ENCODE measurements at places on chromosomes 16 and 17. TPM values are rescaled to one million over a fixed set of nuclear protein-coding genes. Genes with fewer than 3 reads are reported as not detected.
A peak's percentile ranks its signal among the peaks of the same experiment; 100 is the strongest.

- peaks cover 7% of the 10 kb centered on the region for H3K4me1 ChIP-seq
- DNase-seq = no peak
These were observed 21.2 kb downstream of the C1QTNF1 start for GRCh38 chr17:79045001-79045729.

GRCh38 chr17:78144147-78144719 lies 2.0 kb upstream of the C17orf99 start:
- no peak overlapping the region for H3K4me3 ChIP-seq

- DNase-seq = peak; percentile 72
- H3K27ac ChIP-seq = peak overlapping the region; percentile 95
- no peaks in the 10 kb centered on the region for H3K36me3 ChIP-seq
- H3K27me3 ChIP-seq = no peaks in the 10 kb centered on the region
- peaks cover 48% of the 10 kb centered on the region for H3K4me1 ChIP-seq
These were observed 12.4 kb upstream of the SUPT4H1 start for GRCh38 chr17:58364270-58364942.

GRCh38 chr17:5694551-5694950 lies 110.2 kb upstream of the NLRP1 start:
- no peak overlapping the region for H3K4me3 ChIP-seq
- no peaks in the 10 kb centered on the region for H3K36me3 ChIP-seq
- H3K27ac ChIP-seq = no peak overlapping the region

GRCh38 chr16:66519482-66520373 lies 30.2 kb downstream of the TK2 start:
- peaks cover 15% of the 10 kb centered on the region for H3K4me1 ChIP-seq
- no peak overlapping the region for H3K27ac ChIP-seq
- no peaks in the 10 kb centered on the region for H3K36me3 ChIP-seq
- H3K27me3 ChIP-seq = no peaks in the 10 kb centered on the region
- DNase-seq = no peak

- H3K4me3 ChIP-seq = no peak overlapping the region
- no peak for DNase-seq
- no peak overlapping the region for H3K27ac ChIP-seq
- peaks cover 9% of the 10 kb centered on the region for H3K27me3 ChIP-seq
- H3K36me3 ChIP-seq = no peaks in the 10 kb centered on the region
These were observed 3.3 kb upstream of the SLFN12L start for GRCh38 chr17:35540589-35541404.

GRCh38 chr17:17575360-17576251 lies 15.9 kb downstream of the PEMT start:
- DNase-seq = no peak
- H3K4me3 ChIP-seq = no peak overlapping the region
- no peaks in the 10 kb centered on the region for H3K36me3 ChIP-seq
- H3K27me3 ChIP-seq = no peaks in the 10 kb centered on the region
- peak overlapping the region; percentile 71 for H3K27ac ChIP-seq
- H3K4me1 ChIP-seq = peaks cover 37% of the 10 kb centered on the region

GAST gene
- total RNA-seq = not detected

PRR11 gene
- total RNA-seq = 3.6 TPM

DNA sequence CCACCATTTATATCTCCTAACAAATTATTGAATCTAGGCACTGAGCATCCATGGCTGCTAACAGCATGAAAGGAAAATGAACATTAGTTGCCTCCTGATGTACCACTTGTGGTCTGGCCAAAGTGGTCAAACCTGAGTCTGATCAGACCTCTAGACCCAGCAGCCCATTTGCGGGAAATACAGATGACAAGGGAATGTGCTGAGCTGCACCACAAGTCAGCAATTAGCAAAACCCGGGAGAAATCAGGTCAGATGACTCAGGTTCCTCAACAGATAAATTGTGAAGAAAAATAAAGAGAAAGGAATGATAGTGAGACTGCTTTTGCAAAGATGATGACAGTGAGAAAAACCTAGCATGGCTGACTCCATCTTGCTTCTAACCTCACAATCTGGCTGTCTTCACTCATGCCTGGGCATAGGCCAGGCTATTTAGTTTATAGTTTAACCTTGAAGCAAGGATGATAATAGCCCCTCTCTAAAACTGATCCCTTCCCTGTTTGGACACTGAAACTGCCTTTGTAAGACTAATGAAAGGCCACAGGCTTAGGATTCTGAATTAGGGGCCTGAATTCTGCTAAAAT lies 142.7 kb upstream of the ASIC2 start:
- DNase-seq = no peak
- no peaks in the 10 kb centered on the region for H3K4me1 ChIP-seq
- no peaks in the 10 kb centered on the region for H3K36me3 ChIP-seq
- H3K27ac ChIP-seq = no peak overlapping the region
- no peaks in the 10 kb centered on the region for H3K27me3 ChIP-seq

DNA sequence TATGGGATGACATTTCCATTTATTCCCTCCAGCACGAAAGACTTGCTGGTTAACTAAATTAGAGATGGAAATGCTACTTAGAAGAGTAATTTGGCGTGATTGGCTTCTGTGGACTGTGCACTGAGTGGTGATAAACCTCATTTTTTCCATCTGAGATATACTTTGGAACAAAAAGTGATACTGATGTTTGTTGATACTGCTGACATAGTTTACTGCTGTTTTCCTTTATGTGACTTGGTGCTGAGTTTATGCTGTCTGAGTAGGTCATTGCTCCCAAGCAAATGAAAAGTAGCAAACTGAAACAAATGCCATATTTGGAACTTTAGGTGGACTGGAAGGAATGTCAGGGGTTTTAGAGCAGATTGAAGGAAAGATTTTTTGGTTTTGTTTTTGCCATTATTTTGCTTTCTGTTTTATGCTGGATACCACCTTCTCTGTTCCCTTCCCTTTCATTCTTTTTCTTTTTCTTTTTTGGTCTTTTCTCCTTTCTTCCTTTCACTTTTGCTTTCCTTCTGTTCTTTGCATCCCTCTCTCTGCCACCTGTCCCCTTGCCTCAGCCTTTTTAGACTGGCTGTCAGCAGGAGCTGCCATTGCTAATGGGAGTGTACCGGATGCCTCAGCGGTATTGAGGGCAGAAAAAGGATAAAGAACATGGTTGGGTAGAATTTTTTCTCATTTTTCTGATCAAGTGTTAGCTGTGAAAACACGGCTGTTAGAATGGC lies 41.8 kb downstream of the NUP93 start:
- peaks cover 5% of the 10 kb centered on the region for H3K4me1 ChIP-seq
- H3K27me3 ChIP-seq = no peaks in the 10 kb centered on the region
- no peak overlapping the region for H3K27ac ChIP-seq
- H3K36me3 ChIP-seq = no peaks in the 10 kb centered on the region
- no peak overlapping the region for H3K4me3 ChIP-seq

- H3K4me3 ChIP-seq = no peak overlapping the region
- H3K27me3 ChIP-seq = no peaks in the 10 kb centered on the region
- peaks cover 8% of the 10 kb centered on the region for H3K4me1 ChIP-seq
- no peaks in the 10 kb centered on the region for H3K36me3 ChIP-seq
These were observed 48.6 kb downstream of the CMIP start for GRCh38 chr16:81492965-81493754.

GRCh38 chr16:65740711-65741110 lies 618.8 kb upstream of the CDH11 start:
- no peak overlapping the region for H3K27ac ChIP-seq
- H3K27me3 ChIP-seq = no peaks in the 10 kb centered on the region
- no peak for DNase-seq
- H3K36me3 ChIP-seq = no peaks in the 10 kb centered on the region

GRCh38 chr16:3959148-3959547 lies 78.6 kb upstream of the CREBBP start:
- H3K27me3 ChIP-seq = no peaks in the 10 kb centered on the region
- no peak for DNase-seq
- no peak overlapping the region for H3K4me3 ChIP-seq
- H3K27ac ChIP-seq = no peak overlapping the region
- peaks cover 6% of the 10 kb centered on the region for H3K4me1 ChIP-seq
- H3K36me3 ChIP-seq = no peaks in the 10 kb centered on the region

DNA sequence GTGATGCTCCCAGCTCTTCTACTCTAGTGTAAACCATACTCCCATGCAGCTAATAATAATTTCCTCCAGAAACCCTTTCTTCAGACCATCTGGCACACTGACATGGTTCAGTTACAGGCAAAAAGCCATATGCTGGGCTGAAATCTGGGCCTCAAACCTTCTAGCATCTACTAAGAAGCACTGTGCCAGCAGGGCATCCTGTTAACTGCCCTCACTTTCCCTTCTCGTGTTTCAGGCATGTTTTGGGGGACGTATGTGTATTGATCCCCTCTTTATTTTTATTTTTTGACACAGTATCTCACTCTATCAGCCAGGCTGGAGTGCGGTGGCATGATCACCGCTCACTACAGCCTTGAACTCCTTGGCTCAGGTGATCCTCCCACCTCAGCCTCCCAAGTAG lies 33.3 kb downstream of the STAT5A start:
- H3K4me1 ChIP-seq = no peaks in the 10 kb centered on the region
- H3K36me3 ChIP-seq = no peaks in the 10 kb centered on the region
- no peaks in the 10 kb centered on the region for H3K27me3 ChIP-seq
- DNase-seq = no peak
- H3K4me3 ChIP-seq = no peak overlapping the region
- no peak overlapping the region for H3K27ac ChIP-seq

DNA sequence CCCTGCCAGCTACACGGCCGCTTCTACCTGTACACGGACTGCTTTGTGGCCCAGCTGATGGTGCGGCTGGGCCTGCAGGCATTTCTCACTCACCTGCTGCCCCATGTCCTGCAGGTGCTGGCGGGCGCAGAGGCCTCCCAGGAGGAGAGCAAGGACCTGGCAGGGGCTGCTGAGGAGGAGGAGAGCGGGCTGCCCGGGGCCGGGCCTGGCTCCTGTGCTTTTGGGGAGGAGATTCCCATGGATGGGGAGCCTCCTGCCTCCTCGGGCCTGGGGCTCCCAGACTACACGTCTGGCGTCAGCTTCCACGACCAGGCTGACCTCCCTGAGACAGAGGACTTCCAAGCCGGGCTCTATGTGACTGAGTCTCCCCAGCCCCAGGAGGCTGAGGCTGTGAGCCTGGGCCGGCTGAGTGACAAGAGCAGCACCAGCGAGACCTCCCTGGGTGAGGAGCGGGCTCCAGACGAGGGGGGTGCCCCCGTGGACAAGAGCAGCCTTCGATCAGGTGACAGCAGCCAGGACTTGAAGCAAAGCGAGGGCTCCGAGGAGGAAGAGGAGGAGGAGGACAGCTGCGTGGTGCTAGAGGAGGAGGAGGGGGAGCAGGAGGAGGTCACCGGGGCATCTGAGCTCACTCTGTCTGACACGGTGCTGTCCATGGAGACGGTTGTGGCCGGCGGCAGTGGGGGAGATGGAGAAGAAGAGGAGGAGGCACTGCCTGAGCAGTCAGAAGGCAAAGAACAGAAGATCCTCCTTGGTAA lies 3.5 kb downstream of the WDR81 start:
- no peak for DNase-seq
- H3K36me3 ChIP-seq = no peaks in the 10 kb centered on the region
- H3K27ac ChIP-seq = no peak overlapping the region
- peaks cover 24% of the 10 kb centered on the region for H3K4me1 ChIP-seq
